Hematopoietic multipotent progenitor cell (in vitro differentiated cells): ENCODE measurements at places on chromosomes 1 and 21.

- DNase-seq: no peak
These were observed 36.1 kb upstream of the RUNX3 start for GRCh38 chr1:24966121-24966723.

GRCh38 chr1:81307786-81308185 lies 492.9 kb upstream of the ADGRL2 start:
- DNase-seq: no peak

DNA sequence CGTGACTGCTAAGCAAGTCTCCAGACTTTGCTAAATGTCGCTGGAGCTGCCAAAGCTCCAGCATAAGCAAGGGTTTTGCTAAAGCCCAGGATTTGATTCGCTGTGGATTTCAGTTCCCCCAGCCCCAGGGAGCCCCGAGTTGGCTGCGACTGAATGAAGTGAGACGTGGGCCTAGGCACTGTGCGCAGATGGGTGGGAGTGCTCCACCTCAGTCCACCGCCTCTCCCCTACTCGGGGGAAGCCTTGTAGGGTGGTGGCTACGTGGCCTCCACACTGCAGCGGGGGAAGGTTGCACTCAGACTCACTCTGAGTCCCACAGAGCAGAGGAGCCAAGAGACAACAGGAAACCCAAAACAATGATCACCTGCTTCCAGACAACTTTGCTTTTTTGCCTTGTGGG lies 397.8 kb upstream of the VAMP3 start:
- DNase-seq: no peak

DNA sequence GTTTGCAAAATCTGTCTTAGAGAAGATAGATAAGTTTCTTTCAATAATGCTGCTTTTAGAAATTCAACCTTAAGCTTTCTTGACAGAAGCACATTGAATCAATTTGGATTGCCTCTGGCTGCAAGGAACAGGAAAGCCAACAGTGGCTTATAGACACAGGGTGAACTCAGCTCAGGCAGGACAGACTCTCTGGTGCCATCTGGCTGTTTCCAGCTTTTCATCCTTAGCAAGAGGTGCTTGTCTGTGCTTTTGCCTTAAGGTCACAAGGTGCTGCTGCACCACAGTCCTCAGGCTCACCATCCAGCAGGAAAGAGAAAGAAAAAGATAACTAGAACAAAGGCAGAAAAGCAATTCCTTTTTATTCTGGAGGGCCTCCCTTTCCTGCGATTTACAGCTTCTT lies 93.7 kb upstream of the ETS2 start:
- DNase-seq: peak; percentile 41

GRCh38 chr1:160373696-160374095 lies 6.8 kb downstream of the NHLH1 start:
- DNase-seq: no peak

DNA sequence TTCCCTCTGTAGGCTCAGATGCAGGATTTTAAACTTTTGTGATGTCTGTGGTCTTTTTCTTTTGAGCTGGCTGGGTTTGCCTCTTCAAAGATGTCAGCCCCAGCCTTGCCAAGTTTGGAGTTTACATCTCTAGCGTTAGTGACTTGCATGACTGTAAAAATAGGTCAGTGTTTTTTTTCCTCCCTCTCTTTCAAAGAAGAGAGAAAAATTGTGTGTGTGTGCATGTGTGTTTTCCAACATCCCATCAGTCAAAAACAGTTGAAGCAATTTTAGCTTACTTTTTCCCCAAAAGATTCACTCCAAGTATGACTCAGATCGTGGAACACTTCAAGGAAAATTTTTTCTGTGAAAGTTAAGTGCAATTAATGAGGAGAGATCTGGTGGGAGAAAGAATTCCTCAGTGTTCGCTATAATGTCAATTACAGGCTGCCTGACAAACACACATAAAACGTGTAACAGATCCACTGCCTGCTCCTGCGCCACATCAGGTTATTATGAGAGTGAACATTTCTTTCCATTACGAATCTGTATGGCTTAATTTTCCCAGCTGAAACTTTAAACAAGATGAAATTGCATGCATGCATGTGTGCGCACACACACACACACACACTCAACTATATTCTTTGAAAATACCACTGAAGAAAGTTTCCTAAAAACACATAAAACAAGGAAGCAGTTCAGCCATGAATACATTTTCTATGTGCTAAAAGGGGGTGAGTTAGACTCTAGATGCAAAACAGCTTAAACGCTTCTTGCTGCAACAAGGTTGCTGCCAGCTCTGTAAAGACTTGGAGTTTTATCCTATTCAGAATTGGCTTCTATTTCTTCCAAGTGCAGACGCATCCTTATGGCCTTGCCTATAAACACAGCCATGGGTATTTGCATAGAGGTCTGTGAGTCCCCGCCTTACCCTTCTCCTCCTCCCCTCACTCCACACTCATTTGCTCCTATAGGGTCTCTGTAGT lies 55.5 kb downstream of the TLR5 start:
- DNase-seq: no peak

- DNase-seq: no peak
These were observed 311.5 kb downstream of the DUSP10 start for GRCh38 chr1:221430152-221430960.

DNA sequence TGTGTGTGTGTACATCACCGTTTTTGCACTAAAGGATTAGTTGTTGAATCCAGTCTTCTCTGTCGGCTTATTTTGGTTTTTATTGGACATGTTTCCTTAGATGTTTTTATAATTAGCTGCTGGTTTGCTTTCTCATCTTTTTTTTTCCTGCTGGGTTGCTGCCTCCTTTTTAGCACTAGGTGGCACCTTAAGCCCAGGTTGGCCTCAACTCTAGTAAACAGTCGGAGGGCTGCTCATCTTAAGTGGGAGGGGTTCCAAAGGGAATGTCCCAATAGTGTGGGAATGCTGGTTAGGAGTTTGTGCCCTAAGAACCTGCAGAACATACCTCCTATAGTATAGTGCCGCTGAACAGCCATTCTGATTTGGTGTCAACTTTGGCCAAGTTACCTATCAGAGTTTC lies 570.1 kb upstream of the CXADR start:
- no peak for DNase-seq

DNA sequence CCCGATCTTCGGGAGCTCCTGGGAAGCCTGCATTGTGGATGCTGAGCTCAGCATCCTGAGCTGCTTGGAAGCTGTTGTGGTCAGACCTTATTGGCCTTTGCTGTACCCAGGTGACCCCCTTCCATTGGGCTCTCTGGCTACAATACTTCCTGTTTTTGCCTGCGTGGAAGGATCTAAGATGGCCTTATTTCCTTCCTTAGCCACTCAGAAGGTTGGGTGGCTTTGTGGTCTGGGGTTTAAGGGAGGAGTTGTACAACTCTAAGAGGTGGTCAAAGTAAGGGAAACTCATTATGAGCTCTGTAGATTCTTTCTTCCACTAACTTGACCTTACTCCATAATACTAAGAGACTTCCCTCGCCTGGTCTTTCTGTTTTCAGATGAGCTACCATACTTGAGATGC lies 17.7 kb downstream of the PFKFB2 start:
- peak; percentile 75 for DNase-seq

DNA sequence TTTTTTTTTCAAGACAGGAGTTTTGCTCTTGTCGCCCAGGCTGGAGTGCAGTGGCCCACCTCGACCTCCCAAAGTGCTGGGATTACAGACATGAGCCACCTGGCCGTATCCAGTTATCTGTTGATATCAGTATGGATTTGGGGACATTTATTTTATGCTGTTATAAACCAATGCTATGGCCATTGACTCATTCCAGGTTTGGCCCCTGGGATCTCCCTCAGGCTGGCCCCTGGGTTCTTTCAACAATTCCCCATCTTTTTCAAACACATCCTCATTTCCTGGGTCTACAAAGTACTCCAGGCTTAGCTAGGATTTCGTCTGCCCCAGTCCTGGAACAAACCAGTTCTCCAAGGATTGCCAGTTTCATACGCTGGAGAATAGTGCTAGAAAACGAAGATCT lies 44.1 kb downstream of the WDR4 start:
- no peak for DNase-seq

DNA sequence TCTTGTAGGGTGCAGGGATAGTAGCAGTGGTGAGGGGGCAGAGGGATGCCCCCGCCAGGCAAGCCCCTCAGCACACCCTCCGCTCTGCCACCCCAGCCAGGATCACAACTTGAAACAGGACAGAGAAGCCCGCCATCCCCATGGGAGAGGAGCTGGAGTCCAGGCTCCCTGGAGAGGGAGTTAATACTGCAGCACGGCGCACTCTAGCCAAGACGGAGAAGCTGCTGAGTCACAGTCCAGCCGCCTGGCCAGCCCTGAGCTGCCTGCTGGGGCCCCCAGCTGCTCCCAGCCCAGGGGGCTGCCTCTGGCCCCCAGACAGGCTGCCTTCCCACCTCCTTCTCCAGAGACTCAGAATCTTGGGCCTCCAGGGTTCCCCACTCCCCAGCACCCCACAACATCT lies 87.2 kb downstream of the SYT2 start:
- DNase-seq: no peak

GRCh38 chr1:240487493-240487892 lies 124.5 kb downstream of the GREM2 start:
- no peak for DNase-seq

DNA sequence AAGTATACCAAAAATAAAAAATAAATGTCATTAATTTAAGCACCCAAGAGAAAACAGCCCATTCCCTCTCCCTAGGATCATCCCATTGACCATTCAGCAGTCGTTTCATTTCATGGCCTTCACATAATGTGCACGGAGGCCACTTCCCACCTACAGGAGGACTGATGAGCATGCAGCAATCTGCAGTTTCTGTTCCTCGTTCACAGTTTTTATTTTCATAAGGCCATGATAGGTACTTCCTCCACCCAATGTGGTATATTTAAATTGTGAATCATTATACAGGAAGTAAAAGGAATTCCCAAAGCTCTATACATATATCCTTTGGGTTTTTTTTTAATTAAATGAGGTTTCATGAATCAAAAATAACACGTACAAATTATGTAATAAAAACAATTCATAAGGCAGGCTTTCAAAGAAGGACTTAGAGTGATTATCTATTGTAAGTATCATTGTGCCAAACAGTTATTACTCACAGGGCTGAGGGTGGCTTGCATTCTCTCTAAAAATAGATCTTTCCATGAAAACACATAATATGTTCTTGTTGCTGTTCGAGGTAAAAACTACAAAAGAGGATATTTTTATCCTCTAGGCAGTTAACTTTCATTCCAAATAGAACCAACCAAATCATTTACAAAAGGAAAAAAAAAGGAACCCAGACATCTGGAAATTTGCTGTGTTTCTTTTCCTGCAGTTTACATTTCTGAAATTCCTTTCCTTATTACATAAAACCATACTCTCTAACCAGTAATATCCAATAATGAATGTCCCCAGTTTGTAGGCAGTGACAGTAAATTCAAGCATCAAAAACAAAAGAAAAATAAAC lies 27.5 kb upstream of the SLC44A3 start:
- no peak for DNase-seq

- no peak for DNase-seq
These were observed 473.0 kb upstream of the ADGRL2 start for GRCh38 chr1:81327743-81328142.
